ENCODE measurements at places on chromosomes 4 and X.
A peak's percentile ranks its signal among the peaks of the same experiment; 100 is the strongest.

DNA sequence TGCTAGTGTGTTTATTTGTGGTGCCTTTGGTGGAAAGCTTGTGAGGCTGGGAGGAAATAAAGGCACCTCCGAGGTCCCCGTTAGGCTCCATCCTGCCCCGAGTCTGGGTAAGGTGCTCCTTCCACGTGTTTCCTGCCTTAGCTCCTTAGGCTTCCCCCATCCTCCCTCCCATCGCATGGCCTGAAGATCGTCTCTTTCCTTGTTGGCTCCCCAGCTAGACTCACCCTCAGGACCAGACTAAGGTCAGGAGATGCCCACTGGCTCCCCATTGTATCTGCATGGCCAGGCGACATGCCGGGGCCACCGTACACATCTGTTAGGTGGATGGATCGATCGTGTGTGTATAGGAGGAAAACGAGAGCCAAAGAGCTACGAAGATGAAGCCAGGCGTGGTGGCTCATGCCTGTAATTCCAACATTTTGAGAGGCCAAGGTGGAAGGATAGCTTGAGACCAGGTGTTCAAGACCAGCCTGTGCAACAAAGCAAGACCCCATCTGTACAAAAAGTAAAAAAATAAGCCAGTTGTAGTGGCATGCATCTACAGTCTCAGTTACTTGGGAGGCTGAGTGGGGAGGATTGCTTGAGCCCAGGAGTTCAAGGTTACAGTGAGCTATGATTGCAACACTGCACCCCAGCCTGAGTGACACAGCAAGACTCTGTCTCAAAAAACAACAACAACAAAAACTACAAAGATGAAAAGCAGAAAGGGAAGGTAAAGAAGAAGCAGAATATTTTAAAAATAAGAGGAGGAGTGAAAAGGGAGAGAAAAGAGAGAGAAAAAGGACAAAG, 53.7 kb downstream of the SEPSECS start:
- DNase-seq: no peak

- DNase-seq: no peak
Observed at GRCh38 chrX:30949554-30949953, 60.5 kb upstream of the TAB3 start.

DNA sequence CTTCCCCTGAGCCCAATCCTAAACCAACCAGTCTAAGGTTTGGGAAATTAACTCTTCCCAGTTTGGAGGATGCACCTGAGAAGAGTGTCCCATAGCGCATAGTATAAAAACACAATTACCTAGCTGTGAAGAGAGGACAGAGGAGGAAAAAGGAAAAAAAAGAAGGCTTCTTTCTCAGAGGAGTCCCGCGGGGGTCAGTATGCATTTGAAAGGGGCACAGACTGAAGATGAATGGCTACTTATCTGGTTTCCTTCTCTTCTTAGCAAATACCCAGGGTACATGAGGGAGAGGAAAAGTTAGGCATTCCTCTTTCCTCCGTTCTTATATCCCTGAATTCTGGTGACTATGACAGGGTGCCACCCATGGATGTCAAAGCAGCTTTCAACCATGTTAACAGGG, 96.9 kb downstream of the TMEM47 start:
- DNase-seq: no peak

DNA sequence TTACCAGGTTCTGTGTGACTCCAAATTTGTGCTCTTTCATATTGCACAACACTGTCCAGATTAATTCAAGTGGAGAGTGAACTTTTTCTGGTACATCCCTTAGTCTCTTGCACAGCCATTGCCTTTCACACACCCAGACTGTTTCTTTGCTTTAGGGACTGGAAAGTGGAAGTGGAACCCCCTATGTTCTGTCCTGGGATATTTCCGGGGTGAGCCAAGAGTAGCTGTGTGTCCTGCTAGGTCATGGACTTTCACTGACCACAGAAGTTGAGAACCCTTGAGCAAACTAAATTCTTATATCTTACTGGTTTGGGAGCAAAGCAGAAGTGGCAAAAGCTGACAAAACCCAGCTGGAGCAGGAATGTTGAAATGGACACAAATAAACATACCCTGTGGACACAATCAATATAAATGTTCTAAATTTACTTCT, 10.3 kb upstream of the VSIG4 start:
- DNase-seq: no peak

DNA sequence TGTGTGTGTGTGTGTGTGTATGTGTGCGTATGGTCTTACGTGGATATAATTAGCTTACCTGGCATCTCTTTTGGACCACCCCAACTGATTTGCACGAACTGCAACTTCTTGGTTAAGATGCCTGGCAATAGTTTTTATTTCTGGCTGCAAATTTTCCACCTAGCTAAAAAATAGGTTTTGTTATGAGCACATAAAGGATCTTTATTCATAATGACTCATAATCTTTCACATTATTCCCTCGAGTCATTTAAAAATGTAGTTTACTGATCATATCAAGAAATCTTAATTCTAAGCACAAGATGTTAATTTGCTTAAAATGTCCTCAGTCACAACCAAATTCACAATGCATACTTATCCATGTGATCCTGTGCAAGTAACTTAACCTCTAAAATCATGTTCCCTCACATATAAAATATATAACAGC, 1.5 kb downstream of the COX18 start:
- peak; percentile 57 for DNase-seq

GRCh38 chr4:19615086-19615689, 636.5 kb upstream of the SLIT2 start:
- no peak for DNase-seq

GRCh38 chr4:158826057-158826456, 57.2 kb downstream of the FNIP2 start:
- no peak for DNase-seq

GRCh38 chr4:112340023-112340422, 42.9 kb downstream of the ALPK1 start:
- no peak for DNase-seq

- no peak for DNase-seq
Observed at GRCh38 chr4:80207172-80207583, 9.9 kb downstream of the PRDM8 start.

DNA sequence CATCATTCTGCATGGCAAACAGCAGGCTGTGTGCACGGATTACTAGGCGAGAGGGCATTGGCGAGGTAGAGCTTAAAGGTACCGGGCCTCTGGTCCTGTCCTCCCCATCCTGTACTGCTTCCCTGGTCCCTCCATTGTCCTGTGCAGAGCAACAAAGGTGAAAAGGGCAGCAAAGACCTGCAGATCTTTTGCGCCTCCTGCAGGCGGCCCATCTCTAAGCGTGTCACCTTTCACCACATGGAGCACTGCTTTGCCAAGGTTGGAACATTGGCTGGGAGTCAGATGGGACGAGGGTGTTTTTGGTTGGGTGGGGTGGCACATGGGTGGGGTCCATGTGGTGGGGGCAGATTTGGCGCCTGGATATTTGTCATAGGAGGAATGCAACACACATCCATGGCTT, 64.7 kb upstream of the UXT start:
- DNase-seq: peak; percentile 37

DNA sequence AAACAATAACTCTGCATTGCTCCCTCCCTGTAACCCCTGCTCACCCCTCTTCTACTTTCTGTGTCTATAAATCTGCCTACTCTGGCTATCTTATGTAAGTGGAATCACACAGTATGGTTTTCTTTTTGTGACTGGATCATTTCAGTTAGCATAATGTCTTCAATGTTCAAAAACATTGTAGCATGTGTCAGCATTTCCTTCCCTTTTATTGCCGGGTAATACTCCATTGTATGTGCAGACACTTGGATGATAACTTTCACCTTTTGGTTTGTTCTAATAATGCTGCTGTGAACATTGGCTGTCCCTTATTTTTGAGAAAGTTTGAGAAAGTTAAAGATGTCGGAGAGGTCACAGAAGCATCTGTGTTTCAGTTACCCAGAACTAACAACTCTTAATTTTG, 60.6 kb upstream of the TLR2 start:
- DNase-seq: no peak

- DNase-seq: no peak
Observed at GRCh38 chr4:177511611-177512010, 69.4 kb upstream of the AGA start.

Data from erythroblast (primary cell).